ENCODE measurements at places on chromosomes 1 and 21.

DNA sequence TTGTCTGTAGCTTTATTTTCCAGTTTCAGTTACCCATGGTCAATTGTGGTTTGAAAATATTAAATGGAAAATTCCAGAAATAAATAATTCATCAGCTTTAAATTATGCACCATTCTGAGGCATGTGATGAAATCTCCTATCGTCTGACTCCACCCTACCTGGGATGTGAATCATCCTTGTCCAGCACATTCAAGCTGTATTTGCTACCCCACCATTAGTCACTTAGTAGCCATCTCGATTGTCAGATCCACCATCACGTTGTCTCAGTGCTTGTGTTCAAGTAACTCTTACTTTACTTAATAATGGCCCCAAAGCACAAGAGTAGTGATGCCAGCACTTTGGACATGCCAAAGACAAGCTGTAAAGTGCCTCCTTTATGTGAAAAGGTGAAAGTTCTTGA, 4.0 kb downstream of the STPG1 start:
- H3K4me3 ChIP-seq = no peak overlapping the region
- no peaks in the 10 kb centered on the region for H3K36me3 ChIP-seq
- no peak for DNase-seq
- no peak overlapping the region for H3K27ac ChIP-seq
- no peaks in the 10 kb centered on the region for H3K27me3 ChIP-seq

DNA sequence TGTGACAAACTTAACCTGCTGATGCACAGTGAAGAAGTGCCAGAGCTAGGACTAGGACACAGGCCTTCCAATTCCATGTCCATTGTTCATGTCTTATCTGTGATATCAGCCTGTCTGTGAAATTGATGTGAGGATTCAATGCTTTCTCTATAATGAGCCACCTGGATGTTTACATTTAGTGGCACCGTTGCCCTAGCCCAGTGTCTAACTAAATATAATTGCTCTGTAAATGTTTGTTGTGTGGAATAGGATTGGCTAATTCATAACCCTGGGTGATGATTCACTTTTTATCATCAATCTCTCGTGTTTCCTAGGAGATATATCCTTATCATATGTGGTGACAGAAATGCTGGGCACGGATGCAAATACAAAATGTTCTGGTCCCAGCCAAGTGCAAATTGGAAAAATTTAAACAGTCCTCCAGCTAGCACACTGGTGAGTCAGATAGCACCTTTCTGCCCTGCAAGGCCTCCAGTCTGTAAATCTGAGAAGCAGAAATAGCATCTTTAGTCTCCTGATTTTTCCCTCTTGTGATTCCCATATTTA, 46.9 kb upstream of the GNG12 start:
- H3K4me3 ChIP-seq = no peak overlapping the region
- H3K4me1 ChIP-seq = no peaks in the 10 kb centered on the region
- no peaks in the 10 kb centered on the region for H3K36me3 ChIP-seq
- no peak overlapping the region for H3K27ac ChIP-seq

DNA sequence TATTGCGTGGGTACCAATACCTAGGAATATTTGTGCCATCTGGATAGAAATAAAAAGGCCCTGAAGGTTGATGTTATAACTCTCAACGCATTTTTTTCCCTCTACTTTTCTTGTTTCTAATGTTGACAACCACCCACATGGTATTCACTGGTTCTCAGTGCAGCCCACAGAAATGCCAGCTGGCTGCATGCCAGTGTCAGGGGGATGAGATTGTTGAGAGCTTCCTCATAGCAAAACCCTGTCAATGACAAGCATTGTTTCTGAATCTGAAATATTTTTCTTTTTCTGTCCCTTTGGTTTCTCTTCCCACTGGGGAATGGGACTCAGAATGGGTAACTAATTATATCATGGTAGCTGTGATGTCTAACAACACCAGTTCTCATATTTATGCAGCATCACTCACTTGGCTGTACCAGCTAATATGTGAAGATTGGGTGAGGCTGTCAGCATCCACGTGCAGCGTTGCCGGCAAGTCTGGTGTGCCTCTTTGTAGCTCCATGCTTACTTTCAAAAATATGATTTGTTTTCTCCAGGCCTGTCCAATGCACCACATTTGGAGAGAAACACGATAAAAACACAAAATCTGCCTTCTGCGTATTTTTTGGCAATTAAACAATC, 284.6 kb downstream of the PTBP2 start:
- no peaks in the 10 kb centered on the region for H3K36me3 ChIP-seq
- no peak overlapping the region for H3K27ac ChIP-seq
- H3K4me1 ChIP-seq = no peaks in the 10 kb centered on the region
- DNase-seq = no peak
- H3K27me3 ChIP-seq = peaks cover 11% of the 10 kb centered on the region
- H3K4me3 ChIP-seq = no peak overlapping the region

GRCh38 chr1:217867446-217867995, 236.4 kb downstream of the SPATA17 start:
- no peak overlapping the region for H3K27ac ChIP-seq
- DNase-seq = no peak
- no peaks in the 10 kb centered on the region for H3K36me3 ChIP-seq
- no peaks in the 10 kb centered on the region for H3K27me3 ChIP-seq
- H3K4me3 ChIP-seq = no peak overlapping the region

GRCh38 chr1:156129687-156130577, 15.4 kb downstream of the LMNA start:
- peaks cover 51% of the 10 kb centered on the region for H3K4me1 ChIP-seq
- H3K4me3 ChIP-seq = no peak overlapping the region
- no peak overlapping the region for H3K27ac ChIP-seq
- DNase-seq = peak; percentile 93

DNA sequence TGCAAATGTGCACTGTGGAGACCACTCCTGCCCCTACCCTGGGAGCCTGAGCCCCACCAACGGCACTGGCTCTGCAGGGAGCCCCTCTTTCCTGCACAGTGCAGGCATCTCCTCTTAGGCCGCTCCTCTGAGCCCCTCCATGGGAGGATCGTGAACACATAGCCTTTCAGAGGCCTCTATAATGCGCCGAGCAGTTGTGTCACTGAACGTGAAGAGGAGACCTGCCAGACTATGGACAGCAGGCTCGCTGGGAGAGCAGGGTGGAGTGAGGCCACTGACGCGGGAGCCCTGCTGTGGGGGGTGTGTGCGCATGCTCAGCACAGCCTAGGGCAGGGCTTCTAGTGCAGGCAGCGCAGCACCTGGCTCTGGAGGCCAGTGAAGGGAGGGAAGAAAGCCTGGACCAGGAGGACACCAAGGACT, 151.3 kb upstream of the COL6A1 start:
- no peak overlapping the region for H3K27ac ChIP-seq
- H3K4me3 ChIP-seq = no peak overlapping the region
- H3K27me3 ChIP-seq = no peaks in the 10 kb centered on the region
- H3K36me3 ChIP-seq = peaks cover 3% of the 10 kb centered on the region
- DNase-seq = no peak

- H3K4me1 ChIP-seq = peaks cover 3% of the 10 kb centered on the region
- DNase-seq = no peak
- H3K27ac ChIP-seq = no peak overlapping the region
Observed at GRCh38 chr1:199867601-199868000, 159.9 kb upstream of the NR5A2 start.

DNA sequence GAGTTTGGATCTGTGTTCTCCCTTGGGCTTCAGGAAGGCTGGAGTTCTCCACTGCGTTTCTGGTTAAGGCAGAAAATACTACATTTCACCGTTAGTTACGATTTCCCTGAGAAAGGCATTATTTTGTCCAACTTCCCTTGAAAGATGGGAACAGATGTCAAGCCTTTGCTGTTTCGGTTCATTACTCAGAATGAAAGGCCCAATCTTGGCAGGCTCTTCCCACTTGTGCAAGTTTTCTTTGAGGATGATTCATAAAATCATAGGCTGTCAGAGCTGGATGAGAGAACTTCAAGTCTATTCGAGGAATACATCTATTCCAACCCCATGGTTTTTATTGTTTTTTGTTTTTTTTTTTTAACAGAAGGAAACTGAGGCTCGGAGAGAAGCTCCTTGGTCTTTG, 205.2 kb downstream of the GRIK3 start:
- no peaks in the 10 kb centered on the region for H3K36me3 ChIP-seq
- no peak for DNase-seq
- H3K27ac ChIP-seq = no peak overlapping the region
- no peaks in the 10 kb centered on the region for H3K4me1 ChIP-seq
- no peak overlapping the region for H3K4me3 ChIP-seq
- H3K27me3 ChIP-seq = peaks cover 3% of the 10 kb centered on the region

DNA sequence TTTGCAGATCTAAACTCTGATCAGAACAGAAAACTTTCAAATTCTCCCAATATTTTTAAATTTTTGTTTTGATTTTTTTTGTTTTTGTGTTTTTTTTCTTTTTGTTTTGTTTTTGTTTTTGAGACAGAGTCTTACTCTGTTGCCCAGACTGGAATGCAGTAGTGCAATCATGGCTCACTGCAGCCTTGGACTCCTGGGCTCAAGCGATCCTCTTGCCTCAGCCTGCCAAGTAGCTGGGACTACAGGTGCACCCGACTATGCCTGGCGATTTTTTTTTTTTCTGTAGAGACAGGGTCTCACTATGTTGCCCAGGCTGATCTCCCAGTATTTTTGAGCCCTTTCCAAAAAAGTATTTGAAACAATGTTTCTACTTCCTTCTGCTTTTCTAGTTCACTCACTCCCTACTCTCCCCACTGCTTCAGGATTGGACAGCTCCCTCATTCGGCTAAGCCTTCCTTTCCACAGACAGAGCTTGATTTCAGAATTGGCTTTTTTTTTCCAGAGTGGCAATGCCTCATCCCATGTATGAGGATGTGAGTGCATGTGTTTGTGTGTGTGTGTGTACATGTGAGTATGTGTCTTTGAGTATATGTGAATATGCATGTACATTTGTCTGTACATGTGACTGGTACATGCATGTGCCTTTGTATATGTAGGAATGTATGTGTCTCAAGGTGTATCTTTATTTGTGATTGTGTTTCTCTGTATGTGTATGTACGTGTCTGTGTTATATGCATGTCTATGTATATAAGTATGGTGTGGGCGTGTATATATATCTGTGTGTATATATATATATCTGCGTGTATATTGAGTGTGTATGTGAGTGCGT, 11.9 kb downstream of the LHX4 start:
- H3K4me3 ChIP-seq = no peak overlapping the region
- H3K27ac ChIP-seq = no peak overlapping the region
- no peaks in the 10 kb centered on the region for H3K36me3 ChIP-seq

DNA sequence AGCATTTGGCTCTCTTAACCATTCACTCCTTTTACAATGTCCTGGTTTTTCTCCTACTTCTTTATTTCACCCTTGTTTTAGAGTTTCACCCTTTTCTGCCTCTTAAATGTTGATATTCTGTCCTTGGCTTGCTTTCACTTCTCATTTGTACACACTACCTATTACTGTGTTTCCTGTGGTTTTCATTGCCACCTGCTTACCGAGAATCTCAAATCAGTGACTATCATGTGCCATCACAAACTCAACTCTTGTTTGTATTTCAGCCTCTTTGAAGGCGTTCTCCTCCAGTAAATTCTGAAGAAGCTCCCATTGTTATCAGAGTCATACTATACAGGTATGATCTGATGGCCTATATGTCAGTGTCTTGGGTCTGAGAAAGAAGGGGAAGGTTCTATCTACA, 65.7 kb downstream of the NPHS2 start:
- H3K27me3 ChIP-seq = peaks cover 4% of the 10 kb centered on the region
- H3K4me3 ChIP-seq = no peak overlapping the region
- no peaks in the 10 kb centered on the region for H3K36me3 ChIP-seq
- H3K4me1 ChIP-seq = no peaks in the 10 kb centered on the region
- DNase-seq = no peak

GRCh38 chr21:34909492-34910292, 139.4 kb downstream of the RUNX1 start:
- no peaks in the 10 kb centered on the region for H3K27me3 ChIP-seq
- DNase-seq = no peak
- peaks cover 78% of the 10 kb centered on the region for H3K4me1 ChIP-seq
- H3K36me3 ChIP-seq = peaks cover 2% of the 10 kb centered on the region
- no peak overlapping the region for H3K4me3 ChIP-seq

DNA sequence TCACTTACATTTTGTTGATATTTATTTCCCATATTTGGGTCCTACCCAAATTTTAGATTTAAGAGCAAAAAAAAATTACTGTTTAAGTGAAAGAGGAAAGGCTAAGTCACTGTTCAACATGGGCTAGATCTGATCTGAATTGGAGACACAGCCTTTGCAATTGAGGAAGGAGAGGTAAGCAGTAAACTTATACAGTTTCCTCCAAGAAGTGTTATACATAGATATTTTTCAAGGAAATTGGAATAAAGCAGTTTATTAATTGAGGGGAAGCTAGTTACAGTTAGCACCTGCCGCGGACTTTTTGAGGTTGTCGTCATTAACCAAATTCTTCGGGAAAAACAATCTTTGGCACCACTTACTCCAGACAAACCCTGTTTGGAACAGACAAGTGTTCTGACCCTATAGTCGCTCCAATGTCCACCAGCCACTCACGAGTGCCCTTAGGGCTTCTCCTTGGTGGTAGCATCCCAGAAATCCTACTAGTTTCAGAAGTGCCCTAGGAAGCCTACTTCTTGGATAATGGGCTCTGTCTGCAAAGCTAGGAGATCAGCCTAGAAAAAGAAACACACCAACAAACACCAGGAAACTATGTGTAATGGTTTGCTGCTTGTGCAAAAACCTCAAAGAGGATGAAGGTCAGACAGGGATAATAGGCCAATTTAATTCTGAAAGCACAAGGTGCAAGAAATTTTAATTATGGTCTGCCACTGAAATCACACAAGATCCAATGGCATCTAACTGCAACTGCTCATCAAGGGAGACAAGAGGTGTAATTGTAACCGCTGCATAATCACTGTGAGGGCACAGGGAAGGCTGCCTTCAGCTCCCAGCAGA, 2.5 kb downstream of the WLS start:
- no peak for DNase-seq
- H3K4me1 ChIP-seq = peaks cover 15% of the 10 kb centered on the region

GRCh38 chr21:36461277-36461917, 18.5 kb downstream of the CLDN14 start:
- no peaks in the 10 kb centered on the region for H3K27me3 ChIP-seq
- H3K27ac ChIP-seq = no peak overlapping the region
- DNase-seq = no peak
- H3K4me3 ChIP-seq = no peak overlapping the region

GRCh38 chr1:228352677-228353481, 53.8 kb downstream of the TRIM11 start:
- no peak overlapping the region for H3K4me3 ChIP-seq
- no peak for DNase-seq
- H3K36me3 ChIP-seq = peaks cover 1% of the 10 kb centered on the region
- no peak overlapping the region for H3K27ac ChIP-seq
- no peaks in the 10 kb centered on the region for H3K4me1 ChIP-seq

- H3K27ac ChIP-seq = no peak overlapping the region
- H3K4me3 ChIP-seq = no peak overlapping the region
- DNase-seq = no peak
- H3K4me1 ChIP-seq = no peaks in the 10 kb centered on the region
- H3K36me3 ChIP-seq = peaks cover 3% of the 10 kb centered on the region
- H3K27me3 ChIP-seq = no peaks in the 10 kb centered on the region
Observed at GRCh38 chr21:45507888-45508508, 34.2 kb downstream of the SLC19A1 start.

DNA sequence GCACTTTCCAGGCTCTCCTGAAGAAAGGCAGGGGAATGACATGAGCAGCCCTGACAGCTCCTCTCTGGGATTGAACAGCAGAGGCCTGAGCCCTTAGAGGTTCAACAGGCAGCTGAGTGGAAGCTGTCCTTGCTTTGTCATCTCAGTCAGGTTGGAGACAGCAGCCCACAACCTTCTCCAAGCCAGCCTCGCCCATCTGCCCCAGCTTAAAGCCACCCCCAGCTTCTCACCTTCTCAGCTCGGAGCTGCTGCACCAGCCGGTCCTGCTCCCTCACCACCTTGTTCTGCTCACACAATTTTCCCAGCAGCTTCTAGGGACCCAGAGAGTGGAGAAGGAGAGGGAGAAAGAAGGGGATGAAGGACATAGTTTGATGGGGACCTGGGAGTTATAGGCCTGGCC, 35.2 kb upstream of the GOLT1A start:
- no peak overlapping the region for H3K4me3 ChIP-seq
- no peaks in the 10 kb centered on the region for H3K4me1 ChIP-seq
- DNase-seq = no peak
- no peaks in the 10 kb centered on the region for H3K27me3 ChIP-seq
- H3K36me3 ChIP-seq = no peaks in the 10 kb centered on the region
